ENCODE measurements at places on chromosomes 16 and 17. TPM values are rescaled to one million over a fixed set of nuclear protein-coding genes. Genes with fewer than 3 reads are reported as not detected.

ITGA3 gene
- total RNA-seq: 709 TPM

ZPBP2 gene
- not detected for total RNA-seq

DPEP2 gene
- total RNA-seq: not detected

SMURF2 gene
- 18.8 TPM for total RNA-seq

SLFN13 gene
- 46.2 TPM for total RNA-seq

CIBAR2 gene
- total RNA-seq: not detected

C17orf78 gene
- total RNA-seq: not detected

NF1 gene
- total RNA-seq: 64.7 TPM

ESRP2 gene
- total RNA-seq: 103 TPM

- H3K36me3 ChIP-seq: peaks cover 20% of the 10 kb centered on the region
- DNase-seq: no peak
- no peak overlapping the region for H3K27ac ChIP-seq
These were observed 24.9 kb downstream of the CDRT15 start for GRCh38 chr17:14211801-14212200.

- H3K27me3 ChIP-seq: no peaks in the 10 kb centered on the region
- peaks cover 28% of the 10 kb centered on the region for H3K36me3 ChIP-seq
- no peak for DNase-seq
- H3K27ac ChIP-seq: no peak overlapping the region
These were observed 4.4 kb downstream of the TMC8 start for GRCh38 chr17:78134899-78135385.

DNA sequence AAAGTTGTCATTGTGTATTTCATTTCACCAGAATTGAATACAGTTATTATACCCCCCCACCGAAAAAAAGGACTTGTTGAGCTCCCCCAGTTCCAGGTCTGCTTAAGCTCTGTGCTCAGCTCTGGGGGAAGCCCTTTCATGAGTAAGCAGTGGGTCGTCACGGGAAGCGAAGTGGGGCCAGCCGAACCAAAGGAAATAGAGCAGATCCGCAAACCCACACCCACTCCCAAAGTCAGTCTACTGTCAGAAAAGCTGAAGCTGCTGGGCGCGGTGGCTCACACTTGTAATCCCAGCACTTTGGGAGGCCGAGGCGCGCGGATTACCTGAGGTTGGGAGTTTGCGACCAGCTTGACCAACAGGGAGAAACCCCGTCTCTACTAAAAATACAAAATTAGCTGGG lies 50.1 kb downstream of the PECAM1 start:
- DNase-seq: no peak
- H3K27ac ChIP-seq: no peak overlapping the region
- peaks cover 3% of the 10 kb centered on the region for H3K27me3 ChIP-seq
- peaks cover 16% of the 10 kb centered on the region for H3K4me1 ChIP-seq

DNA sequence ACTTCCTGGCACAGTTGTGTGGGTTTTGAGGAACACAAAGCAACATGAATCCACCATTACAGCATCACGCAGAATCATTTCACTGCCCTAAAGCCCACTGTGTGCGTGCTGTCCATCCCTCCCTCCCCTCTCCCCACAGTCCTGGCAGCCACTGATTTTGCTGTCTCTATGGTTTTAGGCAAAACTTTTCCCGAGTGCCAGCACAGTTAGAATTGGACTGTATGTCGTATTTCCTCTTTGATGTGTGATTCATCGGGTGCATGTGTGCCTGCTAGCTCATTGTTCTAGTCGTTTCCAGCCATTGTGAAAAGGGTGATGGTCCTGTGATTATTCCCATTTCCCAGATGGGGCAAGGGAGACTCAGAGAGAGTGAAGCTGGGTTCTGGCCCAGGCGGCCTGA lies 12.7 kb downstream of the KLHL36 start:
- H3K4me3 ChIP-seq: no peak overlapping the region
- no peaks in the 10 kb centered on the region for H3K4me1 ChIP-seq
- peaks cover 51% of the 10 kb centered on the region for H3K36me3 ChIP-seq
- no peaks in the 10 kb centered on the region for H3K27me3 ChIP-seq
- H3K27ac ChIP-seq: no peak overlapping the region

DNA sequence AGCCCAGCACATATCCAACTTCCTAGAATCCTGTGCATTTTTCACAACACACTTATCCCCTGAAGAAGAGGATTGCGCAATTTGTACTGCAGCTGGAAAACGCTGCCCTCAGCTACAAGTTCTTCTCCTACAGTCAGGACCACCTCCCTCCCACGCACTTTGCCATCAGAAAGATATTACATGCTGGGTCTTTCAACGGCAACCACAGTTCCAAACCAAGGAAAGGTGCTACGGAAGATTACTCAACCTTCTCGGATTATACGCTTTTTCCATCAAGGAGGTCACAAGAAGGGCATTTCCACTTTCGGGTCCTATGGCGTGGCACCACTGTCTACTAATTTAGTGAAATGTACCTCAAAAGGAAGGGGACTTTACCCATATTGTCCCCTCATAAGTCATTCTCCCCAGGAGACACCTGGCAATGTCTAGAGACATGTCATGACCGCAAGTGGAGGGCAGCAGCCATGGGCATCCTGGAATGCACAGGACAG lies 35.2 kb downstream of the USP7 start:
- H3K27ac ChIP-seq: no peak overlapping the region
- H3K4me3 ChIP-seq: no peak overlapping the region
- no peaks in the 10 kb centered on the region for H3K27me3 ChIP-seq
- peaks cover 10% of the 10 kb centered on the region for H3K4me1 ChIP-seq
- H3K36me3 ChIP-seq: peaks cover 43% of the 10 kb centered on the region
- no peak for DNase-seq

DNA sequence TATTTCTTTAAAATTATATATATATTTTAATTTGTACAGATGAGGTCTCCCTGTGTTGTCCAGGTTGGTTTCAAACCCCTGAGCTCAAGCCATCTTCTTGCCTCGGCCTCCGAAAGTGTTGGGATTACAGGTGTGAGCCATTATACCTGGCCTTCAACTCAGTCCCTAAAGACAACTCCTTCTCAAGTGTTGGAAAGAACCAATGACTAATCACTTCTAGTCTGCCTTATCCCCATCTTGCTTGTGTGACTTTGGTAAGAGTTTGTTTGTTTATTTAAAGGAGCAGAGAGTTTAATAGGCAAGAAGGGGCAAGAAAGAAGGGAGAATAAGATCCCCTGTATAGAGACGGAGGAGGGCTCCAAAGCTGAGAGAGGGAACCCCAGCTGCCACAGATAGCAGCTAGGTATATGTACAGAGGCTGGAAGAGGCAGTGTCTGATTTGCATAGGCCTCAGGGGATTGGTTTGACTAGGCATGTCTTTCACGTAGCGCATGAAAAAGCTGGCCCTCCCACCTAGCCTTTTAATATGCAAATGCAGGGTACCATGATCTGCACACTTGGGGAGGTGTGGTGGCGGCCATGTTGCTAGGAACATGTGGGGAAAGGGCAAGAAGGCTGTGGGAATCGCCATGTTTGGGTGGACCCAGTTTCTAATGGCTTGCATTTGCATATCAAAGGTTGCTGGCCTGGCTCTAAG lies 21.5 kb downstream of the ABCC1 start:
- H3K27me3 ChIP-seq: no peaks in the 10 kb centered on the region
- H3K36me3 ChIP-seq: peaks cover 7% of the 10 kb centered on the region
- H3K27ac ChIP-seq: no peak overlapping the region
- no peak overlapping the region for H3K4me3 ChIP-seq
- no peak for DNase-seq

GRCh38 chr16:29860218-29860617 lies 2.8 kb downstream of the CDIPT start:
- H3K4me3 ChIP-seq: no peak overlapping the region
- no peak overlapping the region for H3K27ac ChIP-seq
- no peak for DNase-seq
- no peaks in the 10 kb centered on the region for H3K27me3 ChIP-seq
- H3K4me1 ChIP-seq: peaks cover 7% of the 10 kb centered on the region
- H3K36me3 ChIP-seq: peaks cover 31% of the 10 kb centered on the region

DNA sequence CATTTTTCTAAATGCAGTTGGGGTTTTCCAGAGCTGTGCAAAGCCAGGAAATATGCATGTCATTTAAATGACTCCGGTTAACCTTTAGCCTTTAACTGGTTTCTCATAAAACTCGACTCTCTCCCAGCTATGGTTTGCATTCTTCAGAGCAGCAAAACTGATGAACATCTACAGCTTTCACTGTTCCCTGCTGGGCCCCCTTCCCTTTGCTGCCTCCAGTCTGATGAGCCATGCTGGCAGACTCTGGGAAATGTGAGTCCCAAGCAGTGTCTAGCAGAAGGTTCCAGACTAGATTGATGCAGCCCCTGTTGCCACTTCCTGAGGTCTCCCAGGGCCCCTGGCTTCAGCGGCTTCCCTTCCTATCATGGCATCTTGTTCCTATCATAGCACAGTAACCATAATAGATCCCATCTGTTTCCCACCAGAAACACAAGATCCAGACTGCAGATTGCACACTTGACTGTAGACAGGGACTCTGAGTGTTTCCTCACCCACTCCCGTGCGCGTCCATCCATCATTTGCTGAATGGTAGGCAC lies 135.4 kb downstream of the CLEC16A start:
- no peak for DNase-seq
- H3K4me1 ChIP-seq: peaks cover 49% of the 10 kb centered on the region
- H3K27ac ChIP-seq: peak overlapping the region; percentile 22
- peaks cover 24% of the 10 kb centered on the region for H3K36me3 ChIP-seq

DNA sequence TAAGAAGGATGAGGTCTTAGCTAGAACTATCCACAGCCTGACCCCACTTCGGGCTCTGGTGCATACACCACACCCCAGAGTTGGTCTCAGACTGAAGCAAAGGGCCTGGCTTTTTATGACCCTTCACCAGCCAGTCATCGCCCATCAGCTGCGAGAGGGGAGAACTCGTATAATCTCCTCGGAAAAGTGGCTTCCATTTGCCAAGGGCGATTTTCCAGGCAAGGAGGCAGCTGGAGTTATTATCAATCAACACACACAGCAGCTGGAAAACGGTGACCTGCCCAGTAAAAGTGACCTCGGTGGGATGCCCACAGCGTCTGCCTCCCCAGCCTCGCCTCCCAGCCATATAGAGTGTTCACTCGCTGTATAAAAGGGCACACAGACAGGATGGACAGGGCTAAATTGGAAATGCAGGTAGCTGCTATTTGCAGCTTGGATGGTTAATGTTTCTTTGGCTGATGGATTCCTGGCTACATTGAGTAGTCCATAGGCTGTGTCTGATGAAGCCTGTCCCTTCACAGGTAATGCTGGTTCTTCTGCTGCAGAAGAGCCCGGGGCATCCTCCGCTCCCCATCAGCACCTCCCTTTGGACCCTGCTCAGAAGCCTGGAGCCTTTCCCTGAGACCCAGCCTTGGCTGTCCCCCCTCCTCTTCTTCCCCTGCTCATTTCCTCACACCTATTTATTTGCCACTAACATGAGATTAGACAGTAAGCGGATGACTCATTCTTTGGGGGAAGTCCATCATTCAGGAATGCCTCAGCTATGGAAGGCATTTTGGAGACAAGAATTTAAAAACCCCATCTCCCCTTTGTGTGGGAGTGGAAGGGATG lies 45.7 kb downstream of the TMEM186 start:
- H3K27me3 ChIP-seq: no peaks in the 10 kb centered on the region
- no peak overlapping the region for H3K4me3 ChIP-seq
- peaks cover 9% of the 10 kb centered on the region for H3K4me1 ChIP-seq

GRCh38 chr17:42895185-42895555 lies 5.4 kb upstream of the G6PC1 start:
- no peaks in the 10 kb centered on the region for H3K27me3 ChIP-seq
- peaks cover 23% of the 10 kb centered on the region for H3K4me1 ChIP-seq
- no peaks in the 10 kb centered on the region for H3K36me3 ChIP-seq

- peaks cover 30% of the 10 kb centered on the region for H3K4me1 ChIP-seq
- H3K27me3 ChIP-seq: no peaks in the 10 kb centered on the region
- DNase-seq: no peak
- no peak overlapping the region for H3K4me3 ChIP-seq
These were observed 10.9 kb upstream of the KRTAP17-1 start for GRCh38 chr17:41326173-41327145.

DNA sequence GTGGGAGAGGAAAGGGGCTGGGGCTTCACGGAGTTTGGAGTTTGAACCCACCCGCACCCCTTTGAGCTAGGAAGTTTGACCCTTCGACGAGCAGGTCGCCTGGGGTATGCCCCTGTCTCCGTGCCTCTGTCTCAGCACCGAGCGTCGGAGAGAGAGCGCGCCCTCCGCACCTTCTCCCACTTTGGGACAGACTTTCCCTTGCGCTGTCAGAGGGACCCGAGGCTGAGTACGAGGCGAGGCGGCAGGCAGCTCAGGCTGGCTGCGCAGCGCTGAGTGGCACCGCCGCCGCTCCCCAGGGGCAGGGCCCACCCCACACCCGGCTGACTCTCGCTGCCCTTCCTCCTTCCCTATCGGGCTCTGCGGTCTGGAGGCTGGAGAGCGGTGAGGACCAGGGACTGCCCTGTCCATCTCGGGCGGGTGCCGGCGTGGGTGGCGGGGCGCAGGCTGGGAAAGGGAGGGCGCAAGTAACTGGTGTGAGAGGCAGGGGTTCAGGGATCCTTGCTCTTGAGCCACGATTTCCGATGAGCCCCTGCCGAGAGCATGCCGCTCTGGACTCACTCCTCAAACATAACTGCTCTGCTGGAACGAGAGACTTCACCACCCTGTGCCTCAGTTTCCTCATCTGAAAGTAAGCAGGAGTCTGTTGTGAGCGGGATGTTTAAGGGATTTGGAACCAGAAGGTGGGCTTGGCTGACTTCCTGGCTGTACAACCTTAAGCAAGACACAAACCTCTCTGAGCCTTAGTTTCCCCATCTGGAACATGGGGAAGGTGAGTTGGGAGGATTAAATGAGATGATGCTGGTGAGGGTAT lies 981 bp downstream of the BEAN1 start:
- H3K36me3 ChIP-seq: peaks cover 6% of the 10 kb centered on the region
- H3K4me3 ChIP-seq: peak overlapping the region; percentile 63
- DNase-seq: peak; percentile 45
- H3K4me1 ChIP-seq: peaks cover 8% of the 10 kb centered on the region
- H3K27ac ChIP-seq: no peak overlapping the region
- H3K27me3 ChIP-seq: peaks cover 63% of the 10 kb centered on the region

DNA sequence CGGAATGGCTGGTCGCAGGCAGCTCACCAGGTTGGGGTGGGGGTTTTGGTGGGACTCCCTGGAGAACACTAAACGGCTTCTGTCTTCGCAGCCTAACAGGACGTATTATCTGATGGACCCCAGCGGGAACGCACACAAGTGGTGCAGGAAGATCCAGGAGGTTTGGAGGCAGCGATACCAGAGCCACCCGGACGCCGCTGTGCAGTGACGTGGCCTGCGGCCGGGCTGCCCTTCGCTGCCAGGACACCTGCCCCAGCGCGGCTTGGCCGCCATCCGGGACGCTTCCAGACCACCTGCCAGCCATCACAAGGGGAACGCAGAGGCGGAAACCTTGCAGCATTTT lies 59.7 kb downstream of the PDPK1 start:
- H3K36me3 ChIP-seq: peaks cover 28% of the 10 kb centered on the region
- no peak overlapping the region for H3K27ac ChIP-seq
- H3K4me3 ChIP-seq: no peak overlapping the region
- no peaks in the 10 kb centered on the region for H3K27me3 ChIP-seq

All from Calu3 (cell line).